Mucosa of gallbladder (tissue), 1 donor: ENCODE measurements at places on chromosomes 5 and 9. TPM values are rescaled to one million over a fixed set of nuclear protein-coding genes. Genes with fewer than 3 reads are reported as not detected.
A peak's percentile ranks its signal among the peaks of the same experiment; 100 is the strongest.

ARAP3 gene
- 24.2 TPM for total RNA-seq

MUSK gene
- 2.5 TPM for total RNA-seq

SPATA24 gene
- total RNA-seq, result 7.3 TPM

GPR151 gene
- total RNA-seq, result not detected

CENPH gene
- 1.8 TPM for total RNA-seq

GRCh38 chr9:78671785-78672184 is 374.9 kb downstream of the PSAT1 start:
- no peak for DNase-seq

GRCh38 chr9:129270205-129270604 is 92.1 kb upstream of the IER5L start:
- DNase-seq, result no peak

GRCh38 chr5:41347569-41347968 is 134.2 kb upstream of the C6 start:
- DNase-seq, result no peak

GRCh38 chr5:140540227-140540626 is 7.2 kb upstream of the EIF4EBP3 start:
- DNase-seq, result no peak

- DNase-seq, result peak; percentile 62
Observed at GRCh38 chr9:84139296-84140070, 158.9 kb downstream of the RMI1 start.

DNA sequence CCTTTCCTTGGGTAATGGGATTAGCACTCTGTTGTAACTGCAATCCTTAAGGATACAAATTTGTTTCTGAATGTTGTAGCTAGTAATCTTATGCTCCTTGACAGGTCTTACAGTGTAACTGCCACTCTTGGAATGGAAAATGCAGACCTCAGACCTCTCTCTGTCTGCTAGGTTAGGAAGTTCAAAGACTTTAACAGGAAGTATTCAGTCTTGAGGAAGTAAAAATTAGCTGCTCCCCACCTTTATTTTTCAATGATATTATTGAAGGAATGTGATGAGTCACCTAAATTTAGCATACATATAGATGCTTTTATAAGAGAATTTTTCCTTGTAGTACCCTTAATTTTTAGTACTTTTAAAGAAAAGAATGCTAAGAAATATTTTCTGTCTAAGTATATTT is 71.5 kb downstream of the PAM start:
- DNase-seq, result no peak

- no peak for DNase-seq
Observed at GRCh38 chr9:137646341-137646740, 27.5 kb downstream of the EHMT1 start.
